Natural killer cell treated with Interleukin-12 subunit alpha and Interleukin-12 subunit beta and Interleukin-15 and Interleukin-18, amount 100 ng/mL, for 72 hours (primary cell): ENCODE measurements at places on chromosomes 2 and 18.

DNA sequence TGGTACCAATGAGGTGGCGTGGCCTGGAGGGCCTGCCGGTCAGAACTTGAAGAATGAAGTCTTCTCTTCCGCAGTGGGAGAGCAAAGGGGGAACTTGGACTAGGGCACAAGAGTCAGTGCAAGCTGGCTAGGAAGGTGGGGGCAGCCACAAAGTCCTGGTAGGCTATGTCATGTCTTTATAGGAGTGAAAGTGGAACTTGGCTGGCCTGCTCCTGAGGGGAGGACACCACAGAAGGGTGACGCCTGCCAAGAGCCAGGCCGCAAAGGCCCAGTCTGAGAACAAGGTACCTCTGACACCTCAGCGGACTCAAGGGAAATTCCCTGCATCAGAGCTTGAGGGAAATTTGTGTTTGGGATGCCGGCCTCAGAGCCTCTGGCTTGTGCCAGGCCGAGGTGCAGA is 32.2 kb upstream of the MAP3K20 start:
- no peak for DNase-seq

DNA sequence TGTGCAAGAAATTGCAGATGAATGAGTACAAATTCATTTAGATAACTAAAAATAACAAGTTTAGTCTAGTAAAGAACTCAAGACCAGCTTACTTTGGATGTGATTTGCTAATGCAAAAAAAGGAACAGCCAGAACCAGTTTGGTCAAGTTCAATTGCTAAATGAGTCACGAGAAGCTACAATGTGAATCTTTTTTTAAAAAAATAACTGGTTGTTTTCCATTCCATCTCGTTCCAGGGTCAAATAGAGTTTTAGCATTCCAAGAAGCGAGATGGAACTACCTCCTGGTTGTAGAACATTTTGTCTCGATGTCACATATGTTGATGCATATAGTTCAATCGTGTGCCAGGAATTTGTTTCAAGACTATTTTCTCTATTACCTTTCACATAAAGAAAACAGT is 65.0 kb upstream of the IKZF2 start:
- no peak for DNase-seq

GRCh38 chr2:173286153-173286809 is 68.4 kb upstream of the CDCA7 start:
- no peak for DNase-seq

DNA sequence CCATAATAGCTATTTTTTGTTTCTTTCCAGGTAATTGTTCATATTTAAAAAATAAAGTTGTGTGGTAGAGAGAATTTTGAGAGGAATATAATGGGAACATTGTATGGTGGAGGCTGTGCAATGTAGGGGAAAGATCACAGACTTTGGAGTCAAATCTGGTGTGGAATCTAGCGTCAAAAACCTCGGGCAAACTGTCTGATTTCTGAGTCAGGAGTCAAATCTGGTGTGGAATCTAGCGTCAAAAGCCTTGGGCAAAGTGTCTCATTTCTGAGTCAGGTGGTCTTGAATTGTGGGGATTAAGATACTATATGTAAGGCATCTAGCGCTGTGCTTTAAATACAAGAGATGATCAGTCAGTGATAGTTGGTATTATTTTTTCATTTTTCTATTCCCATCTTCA is 5.1 kb downstream of the PTPN4 start:
- no peak for DNase-seq

GRCh38 chr18:74582642-74583041 is 15.0 kb upstream of the ZNF407 start:
- DNase-seq: no peak

DNA sequence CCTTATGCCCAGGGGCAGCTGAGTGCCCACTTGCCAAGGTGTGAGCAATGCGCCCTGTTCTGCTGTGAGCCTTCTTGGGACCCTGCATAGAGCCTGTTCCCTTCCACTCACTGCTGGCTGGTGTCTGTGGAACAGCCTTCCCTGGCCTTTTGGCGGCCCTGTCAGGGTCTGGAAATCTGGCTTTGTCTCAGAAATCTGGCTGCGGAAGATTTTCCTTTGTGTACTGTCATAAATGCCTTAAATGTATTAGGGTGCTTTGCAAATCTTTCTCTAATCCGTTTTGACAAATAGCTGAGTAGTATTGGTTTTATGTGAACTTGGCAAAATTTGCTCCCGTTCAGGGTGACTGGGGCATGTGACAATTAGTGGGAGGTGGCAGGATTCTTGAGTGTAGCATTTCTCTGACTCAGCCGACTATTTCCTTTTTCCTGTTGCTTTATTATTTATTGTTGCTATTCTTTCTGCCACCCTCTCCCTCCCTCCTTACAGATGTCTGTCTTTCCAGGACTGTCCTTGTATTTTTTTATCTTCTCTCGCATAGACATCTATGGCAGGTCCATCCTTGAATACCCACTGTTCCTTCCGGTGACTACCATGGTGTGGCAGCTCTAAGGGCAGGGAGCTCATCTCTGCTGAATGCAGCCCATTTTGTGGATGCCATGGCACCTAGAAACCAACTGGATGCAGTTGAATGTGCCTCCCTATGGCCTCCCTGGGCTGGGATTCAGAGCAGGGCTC is 41.8 kb downstream of the LDLRAD4 start:
- DNase-seq: no peak

- no peak for DNase-seq
Measured at GRCh38 chr2:113834051-113834730, 55.7 kb upstream of the ACTR3 start.

DNA sequence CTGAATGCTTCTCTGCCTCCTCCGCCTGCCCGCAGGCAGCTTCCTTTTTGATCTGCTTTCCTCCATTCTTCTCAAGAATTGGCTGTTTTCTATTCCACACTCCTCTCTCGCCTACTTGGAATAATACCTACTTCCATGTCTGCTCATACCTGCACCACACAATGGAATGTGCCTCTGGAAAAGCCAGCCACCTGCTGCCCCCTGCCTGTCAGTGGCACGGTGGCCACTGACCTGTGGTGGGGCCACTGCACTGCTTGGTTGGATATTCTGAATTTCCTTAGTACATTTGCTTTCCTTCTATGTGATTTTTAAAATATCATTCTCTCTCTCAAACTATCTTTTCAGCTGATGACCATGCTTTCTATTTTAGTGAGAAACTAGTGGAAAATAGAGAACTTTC is 406.9 kb downstream of the DCDC2C start:
- DNase-seq: no peak
